Common myeloid progenitor, CD34-positive (primary cell): ENCODE measurements at places on chromosomes 16 and 17.

DNA sequence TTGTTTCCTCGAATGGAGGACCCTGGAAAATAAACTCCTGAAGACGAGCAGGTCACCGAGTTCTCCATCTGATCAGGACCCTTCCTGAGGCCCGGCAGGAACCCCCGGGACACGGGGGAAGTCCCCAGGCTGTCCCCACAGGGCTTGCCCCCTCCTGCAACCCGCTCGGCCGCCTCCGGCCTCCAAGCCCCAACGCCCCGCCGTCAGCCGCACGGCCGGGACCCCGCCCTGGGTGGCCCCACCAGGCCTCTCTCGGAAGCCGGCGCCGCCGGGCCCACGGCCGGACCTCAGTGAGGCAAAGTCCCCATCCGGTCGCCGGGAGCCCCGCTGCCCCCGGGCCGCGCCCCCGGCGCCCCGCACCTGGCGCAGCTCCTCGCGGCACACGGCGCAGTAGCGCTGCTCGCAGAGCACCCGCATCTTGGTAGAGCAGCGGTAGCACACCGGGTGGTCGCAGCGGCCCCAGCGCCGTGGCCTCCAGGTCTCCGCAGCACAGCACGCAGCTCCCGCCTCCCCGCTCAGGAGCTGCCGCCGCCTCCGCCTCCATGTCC, 383 bp downstream of the ZNF598 start:
- no peak for DNase-seq

- no peak for DNase-seq
These were observed 96.4 kb downstream of the C16orf78 start for GRCh38 chr16:49469930-49470451.

GRCh38 chr17:48882272-48882671, 10.3 kb upstream of the ATP5MC1 start:
- DNase-seq: no peak

DNA sequence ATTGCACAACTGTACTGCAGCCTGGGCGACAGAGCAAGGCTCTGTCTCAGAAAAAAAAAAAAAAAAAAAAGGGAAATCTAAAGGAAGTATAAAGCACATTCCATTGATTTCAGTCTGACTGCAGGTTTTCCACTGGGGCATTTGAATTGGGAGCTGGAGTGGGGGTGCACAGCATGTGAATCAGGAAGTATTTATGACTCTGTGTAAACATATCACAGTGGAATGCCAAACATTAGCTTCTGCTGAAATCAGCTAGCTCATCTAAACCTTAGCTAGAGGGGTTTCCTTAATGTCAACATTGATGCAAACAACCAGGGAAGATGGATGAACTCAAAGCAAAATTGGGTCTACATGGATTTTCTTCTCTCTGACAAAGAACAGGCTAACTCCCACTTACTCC, 641.0 kb upstream of the EEF2KMT start:
- DNase-seq: no peak

DNA sequence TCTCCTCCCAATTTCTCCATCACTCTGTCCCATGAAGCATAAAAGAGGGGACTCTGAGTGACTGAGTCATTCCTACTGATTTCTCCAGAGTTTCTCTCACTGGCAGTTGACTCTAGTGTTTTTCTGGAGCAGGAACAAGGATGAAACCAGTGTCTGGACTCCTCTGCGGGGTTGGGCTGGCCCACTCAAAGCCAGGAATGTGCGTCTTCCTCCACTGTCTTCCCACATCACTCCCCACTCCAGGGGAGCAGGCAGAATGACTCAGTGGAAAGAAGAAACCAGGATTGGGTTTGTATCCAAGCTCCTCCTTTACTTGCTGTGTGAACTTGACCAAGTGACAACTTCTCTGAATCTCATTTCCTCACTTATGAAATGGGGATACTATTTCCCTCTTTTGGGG, 497.5 kb upstream of the SALL1 start:
- DNase-seq: no peak

DNA sequence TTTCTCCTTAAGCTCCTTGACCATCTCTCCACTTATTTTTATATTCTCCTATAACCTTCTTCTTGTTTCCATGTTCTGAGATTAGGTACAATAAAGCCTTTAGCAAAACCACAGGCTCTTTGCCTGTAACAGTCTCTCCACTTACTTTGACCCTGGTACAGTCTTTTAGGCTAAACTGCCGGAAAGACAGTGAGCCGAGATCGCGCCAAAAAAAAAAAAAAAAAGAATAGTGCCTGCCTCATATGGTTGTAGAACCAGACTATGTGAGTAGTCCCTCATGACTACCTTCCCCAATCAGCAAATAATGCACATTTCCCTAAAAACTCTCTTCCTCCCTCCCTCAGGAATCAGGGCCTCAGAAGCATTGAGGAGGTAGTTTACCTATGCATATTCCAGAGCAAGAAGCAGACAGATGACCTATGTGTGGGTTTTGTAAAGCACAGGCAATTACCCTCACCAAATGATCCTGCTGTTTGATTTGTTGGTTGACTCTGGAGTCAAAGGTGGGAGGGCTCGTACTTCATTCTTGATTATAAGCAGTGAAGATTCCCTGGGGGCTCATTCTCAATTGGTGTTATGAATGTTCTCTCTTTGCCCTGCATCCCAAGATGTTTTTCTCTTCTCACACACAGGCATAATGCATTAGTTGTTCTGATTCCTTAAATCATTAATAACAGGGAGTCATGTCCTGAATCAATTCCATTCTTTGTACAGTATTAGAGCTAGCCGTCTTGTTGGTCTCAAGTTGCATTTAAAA, 8.9 kb upstream of the NME1 start:
- DNase-seq: no peak

- no peak for DNase-seq
These were observed 870 bp upstream of the ZC3H7A start for GRCh38 chr16:11797957-11798299.

DNA sequence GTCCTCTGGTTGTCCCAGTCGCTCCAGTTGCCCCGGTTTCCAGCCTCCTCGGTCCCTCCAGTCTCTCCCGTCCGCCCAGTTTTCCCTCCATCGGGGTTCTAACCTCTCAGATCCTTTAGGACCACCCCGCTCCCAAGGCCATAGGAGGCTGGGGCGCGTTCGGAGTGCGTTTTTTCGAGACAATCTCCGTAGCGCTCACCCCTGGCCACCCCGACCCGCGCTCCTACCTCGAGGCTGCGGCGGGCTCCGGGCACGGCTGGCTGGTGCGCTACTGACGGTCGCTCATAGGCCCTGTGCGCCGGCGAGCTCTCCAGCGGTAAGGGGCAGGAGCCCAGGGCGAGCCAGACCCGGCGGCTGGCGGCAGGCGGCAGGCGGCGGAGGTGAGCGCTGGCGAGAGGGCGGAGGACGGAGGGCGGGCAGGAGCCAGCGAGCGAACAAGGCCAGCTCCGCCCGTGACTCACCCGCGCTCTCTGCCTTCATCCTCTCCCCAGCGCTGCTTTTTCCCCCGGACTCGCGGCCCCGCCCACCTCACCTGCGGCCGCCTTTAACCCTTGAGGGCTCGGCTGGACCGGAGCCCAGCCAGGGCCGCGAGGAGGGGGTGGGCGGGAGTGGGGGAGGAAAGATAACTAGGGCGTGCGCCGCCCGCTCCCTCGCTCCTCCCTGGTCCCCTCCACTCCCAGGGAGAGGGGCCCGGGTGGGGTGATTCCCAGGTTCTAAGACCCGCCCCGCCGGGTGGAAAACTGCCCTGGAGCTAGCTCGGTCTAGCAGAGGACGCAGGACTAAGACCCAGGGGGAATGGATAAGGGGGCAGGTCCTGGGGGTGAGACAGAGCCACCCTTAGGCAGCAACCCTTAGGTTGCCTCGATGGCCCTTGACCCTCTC, at the start of gene SP6:
SP6 (minus strand) TSS at position 472 of the 882 bp plus-strand sequence. CDS start 2,734 bp downstream, outside the sequence.
- peak; percentile 77 for DNase-seq

GRCh38 chr17:29559640-29560039, 7.2 kb downstream of the ABHD15 start:
- no peak for DNase-seq

DNA sequence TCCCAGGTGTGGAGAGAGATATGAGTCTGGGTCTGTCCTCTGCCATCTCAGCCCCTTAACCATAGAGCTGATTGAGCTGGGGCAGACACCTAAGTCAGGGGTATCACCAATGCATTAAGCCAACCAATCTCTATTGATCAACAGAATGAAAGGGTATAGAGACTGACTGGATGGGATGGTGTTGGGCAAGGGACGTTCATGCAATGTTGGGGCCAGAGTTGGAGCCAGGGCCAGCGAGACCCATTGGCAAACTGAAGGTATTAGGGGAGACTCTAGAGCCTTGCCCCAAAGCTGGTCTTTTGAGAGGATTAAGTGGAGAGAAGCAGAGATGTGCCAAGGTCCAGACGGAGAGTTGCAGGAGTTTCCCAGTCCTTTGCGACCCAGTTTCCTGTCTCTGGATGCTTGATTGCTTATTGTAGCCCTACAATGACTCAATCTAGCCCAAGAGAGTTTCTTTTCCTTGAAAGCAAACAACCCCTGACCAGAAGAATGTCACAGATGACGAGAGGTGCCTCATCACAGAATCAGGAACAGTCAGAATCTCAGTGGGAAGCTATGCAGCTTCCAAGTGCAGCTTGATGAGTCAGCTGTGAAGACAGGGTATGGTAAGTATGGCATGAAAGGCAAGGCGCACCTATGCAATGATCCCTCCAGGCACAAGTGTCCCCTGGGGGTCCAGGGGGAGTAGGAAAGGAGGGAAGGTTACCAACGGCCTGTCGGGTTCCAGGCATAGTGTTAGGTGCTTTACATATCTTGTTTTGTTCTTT, 137.2 kb downstream of the UTP18 start:
- no peak for DNase-seq

DNA sequence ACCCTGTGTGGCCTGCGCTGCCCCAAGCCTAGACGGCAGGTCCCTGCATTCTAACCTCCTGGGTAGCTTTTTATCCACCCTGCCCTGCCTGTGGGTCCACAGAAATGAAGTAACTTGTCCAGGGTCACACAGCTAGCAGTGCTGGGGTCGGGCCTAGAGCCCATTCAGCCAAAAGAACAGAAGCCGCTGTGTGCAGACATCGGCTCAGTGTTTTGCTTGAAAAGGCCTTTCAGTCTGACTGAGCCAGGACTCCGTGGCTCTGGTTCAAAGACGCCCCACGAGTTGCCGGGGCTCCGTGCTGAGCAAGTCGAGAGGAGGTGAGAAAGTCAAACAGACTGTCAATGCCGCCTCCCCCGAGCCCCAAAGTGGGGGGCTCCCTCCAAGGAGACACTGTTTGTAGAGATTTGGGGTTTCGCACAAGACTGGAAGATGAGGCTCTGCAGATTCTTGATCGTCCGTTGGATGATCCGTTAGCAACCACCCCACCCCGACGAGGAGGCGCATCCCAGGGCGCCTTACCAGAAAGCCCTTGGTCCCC, 226.2 kb downstream of the NTN1 start:
- DNase-seq: no peak

DNA sequence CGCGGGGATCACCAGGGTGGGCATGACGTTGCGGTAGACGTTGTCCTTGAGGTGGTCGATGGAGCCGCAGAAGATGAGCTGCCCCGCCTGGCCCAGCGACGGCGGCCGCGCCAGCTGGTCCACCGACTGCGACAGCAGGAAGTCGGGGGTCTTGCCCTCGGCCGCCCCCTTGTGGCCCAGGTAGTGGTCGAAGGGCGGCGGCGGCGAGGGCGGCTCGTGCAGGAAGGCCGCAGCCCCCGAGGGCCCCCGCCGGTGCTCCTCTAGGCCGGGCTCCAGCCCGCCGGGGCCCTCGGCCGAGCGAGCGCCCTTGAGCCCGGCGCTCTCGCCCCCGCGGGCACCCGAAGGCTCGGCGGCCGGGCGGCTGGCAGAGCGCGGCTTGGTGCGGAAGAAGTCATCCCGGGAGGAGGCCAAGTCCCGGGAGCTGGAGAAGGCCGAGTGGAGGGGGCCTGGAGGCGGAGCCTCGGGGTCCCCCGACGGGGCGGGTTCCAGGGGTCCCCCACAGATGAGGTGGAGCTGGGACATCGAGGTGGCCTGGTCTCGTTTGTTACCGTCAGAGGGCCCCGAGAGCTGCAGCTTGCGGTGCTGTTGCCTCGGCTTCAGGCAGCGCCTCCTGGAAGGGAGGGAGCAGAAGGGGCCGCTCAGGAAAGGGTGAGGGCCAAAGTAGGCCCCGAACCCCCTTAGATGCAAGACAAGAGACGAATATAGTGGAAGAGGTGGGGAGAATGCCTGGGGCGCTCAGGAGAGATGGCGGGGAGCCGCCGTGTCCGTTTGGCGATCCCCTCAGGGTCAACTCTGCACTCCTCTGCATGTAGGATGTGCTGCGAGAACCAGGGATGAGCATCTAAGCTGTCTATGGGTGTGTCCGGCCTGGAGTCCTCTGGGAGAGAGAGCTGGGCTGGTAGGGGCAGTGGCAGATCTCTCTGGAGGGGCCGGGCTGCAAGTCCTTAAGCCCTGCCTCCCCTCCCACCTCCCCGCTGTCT, 8.8 kb downstream of the FAM171A2 start:
- DNase-seq: peak; percentile 31
